Fibroblast of skin of right biceps (primary cell): ENCODE measurements at places on chromosomes 12 and 14.

GRCh38 chr14:88871429-88871828 is 47.0 kb downstream of the TTC8 start:
- DNase-seq: no peak

- peak; percentile 70 for DNase-seq
Measured at GRCh38 chr12:104748790-104749189, 209.3 kb downstream of the SLC41A2 start.

- DNase-seq: no peak
Measured at GRCh38 chr14:23933108-23933741, 20.3 kb upstream of the DHRS4 start.

DNA sequence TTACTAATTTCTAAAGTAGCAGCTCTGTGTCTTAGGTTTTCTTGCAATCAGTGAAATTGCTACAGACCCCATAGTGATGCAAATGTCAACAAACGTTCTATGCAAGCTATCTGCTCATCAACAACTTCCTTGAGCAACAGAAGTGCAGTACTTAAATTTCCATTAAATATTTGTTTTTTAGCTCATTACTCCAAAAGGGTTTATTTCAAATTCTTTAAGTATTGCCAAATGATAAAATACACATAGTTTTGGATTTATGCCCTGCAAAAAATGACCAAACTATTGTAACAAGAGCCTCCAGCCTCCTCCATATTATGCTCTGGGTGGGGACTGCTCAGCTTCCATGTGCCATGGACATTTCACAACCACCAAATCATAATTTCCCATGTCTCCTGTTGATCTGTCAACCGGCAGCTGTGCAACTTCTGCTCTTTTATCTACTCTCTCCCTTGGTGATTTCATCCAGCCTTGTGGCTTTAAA is 4.4 kb downstream of the BDKRB1 start:
- DNase-seq: peak; percentile 84

- no peak for DNase-seq
Measured at GRCh38 chr12:72102150-72102549, 163.5 kb downstream of the TPH2 start.

DNA sequence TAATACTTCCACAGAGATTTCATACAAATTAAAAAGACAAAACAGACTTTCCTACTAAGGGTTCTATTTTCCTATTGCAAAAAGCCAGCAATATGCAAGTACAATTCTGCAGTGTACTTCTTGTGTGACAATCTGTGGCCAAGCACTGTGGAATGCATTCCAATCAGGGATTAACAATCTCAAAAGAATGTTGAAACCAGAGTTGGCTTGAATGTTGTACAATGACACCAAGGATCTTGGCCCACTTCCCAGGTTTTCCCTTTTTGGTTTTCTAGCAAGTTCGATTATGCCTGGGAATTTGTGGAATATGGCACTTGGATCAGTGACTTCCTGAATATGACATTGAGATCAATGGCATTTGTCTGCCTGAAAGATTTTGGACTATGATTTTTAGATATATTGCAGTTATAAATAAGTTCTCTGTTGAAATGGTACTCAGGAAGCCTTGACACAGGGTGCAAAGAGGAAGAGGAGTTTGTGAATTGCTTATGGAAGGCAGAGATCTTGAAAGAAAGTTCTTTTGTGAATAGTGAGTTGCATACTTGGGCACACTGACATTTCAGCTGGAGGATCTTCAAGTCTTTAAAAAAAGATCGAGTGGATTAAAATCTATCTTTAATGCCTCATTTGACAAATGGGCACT is 81.4 kb upstream of the FERMT2 start:
- peak; percentile 97 for DNase-seq

GRCh38 chr14:95302667-95303506 is 16.8 kb downstream of the CLMN start:
- DNase-seq: no peak

DNA sequence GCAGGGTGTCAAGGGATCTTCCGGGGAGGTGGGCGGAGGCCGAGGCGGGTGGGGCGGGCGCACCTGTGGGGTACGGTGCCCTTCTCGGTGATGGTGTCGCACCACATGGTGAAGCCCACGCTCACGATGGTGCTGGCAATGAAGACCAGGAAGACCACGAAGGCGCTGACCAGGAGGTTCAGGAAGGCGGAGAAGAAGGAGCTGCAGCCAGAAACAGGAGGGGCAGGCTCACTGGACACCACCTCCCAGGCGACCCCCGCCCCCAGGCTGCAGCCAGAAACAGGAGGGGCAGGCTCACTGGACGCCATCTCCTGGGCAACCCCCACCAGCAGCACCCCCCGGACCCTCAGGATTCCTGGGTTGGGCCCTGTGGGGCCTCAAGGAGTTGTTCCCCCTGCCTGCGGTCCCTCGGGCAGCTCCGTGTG is 7.6 kb downstream of the TMEM179 start:
- no peak for DNase-seq

- no peak for DNase-seq
Measured at GRCh38 chr14:19823765-19824164, 20.2 kb downstream of the OR4N2 start.

DNA sequence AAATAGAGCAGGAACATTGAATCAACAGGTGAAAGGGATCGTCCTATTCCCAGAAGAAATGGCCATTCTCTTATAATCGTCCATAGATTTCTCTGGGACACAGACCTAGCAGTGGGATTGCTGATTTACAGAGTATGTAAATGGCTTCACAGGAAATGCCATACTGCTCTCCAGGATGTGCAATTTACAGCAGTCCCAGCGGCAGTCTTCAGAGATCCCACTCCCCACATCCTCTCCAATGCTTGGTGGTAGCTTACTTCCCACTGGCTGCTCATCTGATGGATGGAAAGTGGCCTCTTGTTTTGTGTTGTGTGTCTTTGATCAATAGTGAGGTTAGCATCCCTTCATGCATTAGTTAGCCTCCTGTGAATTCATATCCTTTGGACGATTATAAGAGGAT is 58.1 kb upstream of the PRMT8 start:
- DNase-seq: no peak

GRCh38 chr12:818733-819132 is 66.4 kb downstream of the WNK1 start:
- no peak for DNase-seq

- DNase-seq: peak; percentile 84
Measured at GRCh38 chr12:65822732-65823512, 1.4 kb upstream of the HMGA2 start.

- DNase-seq: peak; percentile 76
Measured at GRCh38 chr12:50618864-50619609, 114.3 kb downstream of the DIP2B start.

DNA sequence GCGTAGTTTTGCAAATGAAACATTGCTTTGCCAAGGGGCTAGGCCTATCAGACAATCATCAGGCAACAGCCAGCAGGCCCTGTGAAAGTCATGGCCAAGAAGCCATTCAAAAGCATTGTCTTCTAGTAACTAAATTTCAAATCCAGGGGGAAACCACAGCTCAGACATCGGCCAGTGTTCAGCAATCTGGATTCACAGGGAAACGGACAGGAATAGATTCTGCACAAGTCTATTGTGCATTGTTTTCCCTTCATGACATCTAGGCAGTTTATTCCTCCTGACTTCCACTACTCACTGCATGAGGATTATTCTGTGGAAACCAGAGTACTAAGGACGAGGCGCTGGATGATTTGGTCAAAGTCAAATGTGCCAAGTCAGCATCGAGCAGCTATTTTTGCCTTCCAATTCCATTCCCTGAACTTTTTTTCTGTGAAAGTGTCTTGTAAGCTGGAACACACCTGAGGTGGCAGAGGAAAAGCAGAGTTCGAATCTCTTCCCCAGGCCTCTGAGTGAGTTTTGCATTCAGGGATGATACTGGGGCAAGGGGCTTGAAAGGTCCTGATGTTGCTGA is 75.4 kb downstream of the VCPKMT start:
- DNase-seq: no peak

- DNase-seq: no peak
Measured at GRCh38 chr12:102234599-102234998, 37.0 kb upstream of the PMCH start.

- DNase-seq: no peak
Measured at GRCh38 chr12:13368971-13369370, 172.4 kb downstream of the EMP1 start.

DNA sequence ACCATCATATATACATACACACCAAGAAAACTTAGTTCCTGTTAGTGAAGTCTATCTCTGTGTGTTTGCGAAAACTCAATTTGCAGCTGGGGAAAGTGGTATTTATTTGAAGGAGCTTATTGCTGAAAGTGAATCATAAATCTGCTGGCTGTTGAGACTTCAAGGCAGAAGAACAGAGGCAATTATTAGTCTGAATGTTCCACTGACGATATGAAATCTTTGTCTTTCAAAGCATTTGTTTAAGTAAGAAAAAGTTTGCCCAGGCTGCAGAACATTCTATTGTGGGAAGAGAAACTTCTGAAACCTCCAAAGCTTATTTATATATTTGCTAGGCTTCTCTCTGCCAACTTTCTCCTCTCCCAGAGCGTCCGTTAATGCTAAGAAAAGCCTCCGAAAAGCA is 255.7 kb upstream of the TMPO start:
- no peak for DNase-seq

DNA sequence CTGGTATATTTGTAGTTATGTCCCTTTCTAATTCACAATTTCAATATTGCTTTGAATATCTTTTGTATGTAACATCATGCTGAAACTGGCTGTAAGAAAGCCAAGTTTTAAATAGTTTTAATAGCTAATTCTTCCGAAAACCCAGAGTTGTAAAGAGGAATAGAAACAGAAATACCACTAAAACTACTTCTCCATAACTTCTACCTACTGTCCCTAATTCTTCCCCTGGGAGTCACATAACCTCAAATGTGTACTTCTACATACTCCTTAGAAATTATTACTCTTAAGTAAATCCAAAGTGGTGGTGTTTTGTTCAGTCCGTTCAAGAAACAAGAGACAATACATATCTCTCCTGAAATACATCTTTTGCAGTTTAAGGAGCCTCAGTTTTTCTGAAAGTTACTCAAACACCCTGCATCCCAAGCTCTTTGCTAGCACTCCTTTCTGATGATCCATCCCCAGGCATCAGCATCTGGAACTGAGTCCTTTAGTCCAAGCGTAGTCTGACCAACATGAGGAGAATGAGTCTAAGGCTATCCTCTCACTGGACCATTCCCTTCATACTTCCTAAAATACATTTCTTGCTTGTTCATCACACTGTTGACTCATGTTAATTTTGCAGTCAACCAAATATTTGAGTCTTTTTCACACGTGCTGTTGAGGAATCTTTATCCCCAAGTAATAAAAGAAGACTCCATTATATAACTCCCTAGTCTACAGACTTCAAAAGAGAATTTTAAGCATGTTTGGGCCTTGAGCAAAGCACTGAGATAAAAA is 214.3 kb upstream of the NUDT4 start:
- peak; percentile 85 for DNase-seq

GRCh38 chr12:82758749-82759330 is 72.1 kb downstream of the TMTC2 start:
- DNase-seq: no peak

- DNase-seq: no peak
Measured at GRCh38 chr14:51079489-51079888, 15.4 kb downstream of the TRIM9 start.

GRCh38 chr12:84924981-84925380 is 12.4 kb upstream of the SLC6A15 start:
- peak; percentile 51 for DNase-seq

DNA sequence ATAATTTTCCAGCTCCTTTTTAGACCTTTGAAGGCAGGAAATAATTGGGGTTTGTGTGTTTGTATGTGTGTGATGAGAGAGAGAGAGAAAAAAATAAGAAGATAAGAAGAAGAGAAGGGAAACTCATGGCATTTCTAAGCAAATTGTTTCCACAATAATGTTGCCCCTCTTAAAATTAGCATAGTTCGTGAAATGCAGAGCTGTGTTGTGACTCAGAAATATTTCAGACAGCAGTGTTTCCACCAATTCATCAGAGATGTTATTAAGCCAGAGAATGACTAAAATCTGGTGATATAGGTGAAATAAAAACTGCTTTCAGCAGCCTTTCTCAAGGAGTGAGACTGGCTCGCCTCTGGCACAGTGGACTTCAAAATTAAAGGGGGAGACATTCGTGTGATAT is 65.9 kb upstream of the ARHGAP5 start:
- DNase-seq: peak; percentile 38

DNA sequence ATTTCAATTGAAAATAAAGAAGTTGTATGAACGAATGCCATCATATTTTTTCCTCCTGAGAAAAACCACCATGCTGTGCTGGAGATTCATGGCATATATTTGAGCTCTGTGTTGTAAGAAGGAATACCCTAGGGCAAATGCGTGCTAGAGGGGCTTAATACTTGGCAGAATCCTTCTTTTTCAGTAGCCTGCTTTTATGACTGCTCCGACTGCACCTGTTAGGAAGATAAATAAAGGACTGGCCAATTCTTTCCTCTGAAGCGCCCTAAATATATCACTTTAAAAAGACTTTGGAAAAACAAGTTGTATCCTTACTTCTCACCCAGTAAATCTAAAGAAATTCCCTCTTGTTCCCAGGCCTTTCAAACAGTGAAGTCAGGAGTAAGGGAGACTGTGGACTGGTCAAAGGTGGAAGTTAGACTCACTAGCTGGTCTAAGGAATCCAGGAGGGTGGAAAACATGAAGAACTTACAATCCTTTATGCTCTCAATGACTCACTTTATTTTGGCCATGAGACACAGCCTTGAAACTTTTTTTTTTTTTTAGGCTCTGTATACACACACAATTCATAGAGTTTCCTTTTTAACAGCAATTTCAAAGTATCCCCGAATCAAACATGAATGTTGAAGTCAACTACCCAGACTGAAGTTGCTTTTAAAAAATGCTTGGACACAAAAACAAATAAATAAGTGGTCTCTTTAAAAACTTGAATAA is 5.2 kb downstream of the MYBPC1 start:
- no peak for DNase-seq

- peak; percentile 11 for DNase-seq
Measured at GRCh38 chr14:49306152-49306751, 279.9 kb downstream of the RPS29 start.

GRCh38 chr14:92400579-92401444 is 77.8 kb downstream of the SLC24A4 start:
- no peak for DNase-seq

GRCh38 chr12:102498471-102498870 is 18.1 kb upstream of the IGF1 start:
- no peak for DNase-seq
